ENCODE measurements at places on chromosomes 4 and X.

DNA sequence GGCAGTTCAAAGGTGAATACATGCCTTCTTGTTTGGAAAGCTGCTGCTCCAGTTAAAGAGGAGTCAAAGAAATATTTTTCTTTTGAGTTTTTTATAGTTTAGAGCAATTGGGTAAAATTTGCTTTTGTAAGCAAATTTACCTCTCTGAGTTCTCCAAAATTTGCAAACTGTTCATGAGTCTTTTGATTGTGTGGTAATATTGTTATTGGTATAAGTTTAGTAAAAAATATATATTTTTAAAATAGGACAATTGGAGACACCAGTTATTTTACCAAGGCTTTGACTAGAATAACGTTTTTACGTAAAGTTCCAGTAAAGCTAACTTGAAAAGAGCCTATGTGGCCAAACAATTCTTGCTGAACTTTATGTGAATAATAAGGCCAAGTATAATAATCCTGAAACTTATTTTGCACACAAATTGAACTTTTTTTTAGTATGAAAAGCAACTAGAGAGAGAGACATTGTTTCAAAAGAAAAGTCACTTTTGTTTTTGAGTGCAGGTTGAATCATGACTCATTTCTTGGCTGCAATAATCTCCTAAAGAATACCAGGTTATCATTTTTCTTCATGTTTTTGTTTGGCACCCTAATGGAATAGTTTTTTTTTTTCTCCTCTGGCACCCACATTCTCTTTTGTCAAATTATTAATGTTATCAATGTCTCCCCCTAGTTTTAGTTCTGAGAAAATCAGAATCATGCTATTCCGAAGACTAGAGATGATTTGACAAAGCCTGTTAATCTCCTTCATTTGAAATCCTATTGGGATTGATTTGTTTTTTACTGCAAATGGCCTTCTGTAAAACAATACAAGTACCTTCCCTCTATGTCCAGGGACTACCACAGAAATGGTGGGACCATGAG is 57.1 kb downstream of the UGT2B10 start:
- no peak for DNase-seq

DNA sequence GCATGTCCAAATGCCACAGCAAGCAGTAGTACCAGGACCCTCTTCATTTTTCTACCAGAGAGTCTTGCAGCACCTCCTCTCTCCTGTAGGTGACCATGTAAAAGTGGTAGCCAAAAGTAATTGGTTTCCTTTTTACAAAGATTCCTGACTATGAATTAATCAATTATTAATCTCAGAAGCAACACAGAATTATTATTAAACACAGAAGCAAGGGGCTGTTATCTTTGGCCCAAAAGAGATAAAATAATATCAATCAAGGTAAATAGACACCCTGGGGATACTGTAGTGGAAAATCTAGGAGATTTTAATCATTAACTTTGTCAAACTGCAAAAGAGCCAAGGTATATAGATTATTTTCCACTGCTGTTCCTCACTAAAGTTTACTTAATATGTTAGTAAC is at the start of gene GC:
Gene GC (minus strand): TSS at position 108 of the 400 bp plus-strand sequence. CDS start 61 bp downstream, at position 47.
- DNase-seq = no peak

DNA sequence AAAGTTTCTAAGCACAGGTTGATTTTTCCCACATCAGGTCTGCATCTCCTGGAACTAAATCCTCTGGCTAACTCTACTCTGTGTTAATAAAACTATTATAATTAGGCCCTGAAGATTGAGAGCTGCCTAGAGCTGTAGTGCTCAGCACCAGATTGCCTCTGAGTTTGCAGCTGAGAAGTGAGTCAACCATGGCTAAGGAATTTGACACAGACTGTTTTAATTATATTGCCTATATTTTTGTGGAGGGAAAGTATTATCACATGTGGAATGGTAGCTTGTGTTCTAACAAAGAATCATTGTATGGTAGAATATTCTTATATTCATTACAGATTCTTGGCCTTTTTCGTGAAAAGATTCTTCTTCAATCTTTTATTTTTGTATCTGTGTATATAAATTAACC is 1907.6 kb upstream of the TENM3 start:
- DNase-seq = no peak

- no peak for DNase-seq
Measured at GRCh38 chrX:128106630-128107029, 54.4 kb upstream of the ACTRT1 start.

GRCh38 chr4:80255329-80256095 is 11.0 kb upstream of the FGF5 start:
- DNase-seq = no peak

Data from stromal cell of bone marrow (primary cell).